ENCODE measurements at places on chromosomes 5 and 9.

GRCh38 chr5:59789894-59790293 is 103.6 kb downstream of the PDE4D start:
- no peak for DNase-seq

DNA sequence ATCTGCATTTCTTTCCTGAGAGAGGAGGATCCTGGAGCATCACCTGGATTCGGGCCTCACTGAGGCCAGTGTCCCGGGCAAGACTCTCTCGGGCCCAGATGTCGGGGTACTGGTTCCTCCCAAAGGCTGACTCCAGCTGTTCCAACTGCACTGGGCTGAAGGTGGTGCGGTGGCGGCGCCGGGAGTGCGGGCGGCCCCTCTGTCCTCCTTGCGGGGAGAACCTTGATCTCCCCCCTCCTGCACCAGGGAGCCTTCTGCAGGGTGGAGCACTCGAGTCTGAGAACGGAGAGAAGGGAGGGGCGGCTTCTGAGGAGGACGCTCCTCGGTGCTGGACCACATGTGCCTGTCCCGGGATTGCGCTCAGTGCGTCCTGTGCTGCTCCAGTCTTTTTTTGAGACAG is 2.0 kb downstream of the PROP1 start:
- no peak for DNase-seq

DNA sequence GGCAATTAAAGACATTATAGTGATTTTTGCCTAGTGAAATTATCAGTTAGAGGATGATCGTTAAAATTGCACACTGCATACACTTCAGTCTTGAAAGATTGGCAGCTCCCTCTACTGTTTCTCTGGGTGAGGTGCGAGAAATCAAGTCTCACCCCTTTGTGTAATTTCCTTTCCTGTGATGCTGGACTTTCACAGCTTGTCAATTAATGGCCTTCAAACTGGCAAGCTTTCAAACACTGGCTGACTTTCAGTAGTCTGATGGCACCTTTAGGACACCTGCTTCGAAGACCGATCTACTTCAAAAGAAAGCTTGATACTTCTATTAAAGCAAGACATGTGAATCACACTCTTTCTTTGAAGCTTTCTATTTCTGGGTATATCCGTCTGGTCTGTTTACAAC is 706.7 kb upstream of the PTPRD start:
- no peak for DNase-seq

GRCh38 chr5:142472306-142472951 is 147.6 kb upstream of the SPRY4 start:
- DNase-seq, result peak; percentile 24

GRCh38 chr9:88243736-88244135 is 105.5 kb upstream of the SPATA31C2 start:
- DNase-seq, result no peak

GRCh38 chr9:130174920-130175321 is 2.7 kb downstream of the NCS1 start:
- DNase-seq, result no peak

GRCh38 chr9:120152295-120152694 is 427.7 kb downstream of the CDK5RAP2 start:
- DNase-seq, result no peak

- no peak for DNase-seq
Observed at GRCh38 chr5:75089137-75089536, 36.8 kb upstream of the GCNT4 start.

GRCh38 chr9:130137081-130137640 is 35.0 kb upstream of the NCS1 start:
- DNase-seq, result no peak

DNA sequence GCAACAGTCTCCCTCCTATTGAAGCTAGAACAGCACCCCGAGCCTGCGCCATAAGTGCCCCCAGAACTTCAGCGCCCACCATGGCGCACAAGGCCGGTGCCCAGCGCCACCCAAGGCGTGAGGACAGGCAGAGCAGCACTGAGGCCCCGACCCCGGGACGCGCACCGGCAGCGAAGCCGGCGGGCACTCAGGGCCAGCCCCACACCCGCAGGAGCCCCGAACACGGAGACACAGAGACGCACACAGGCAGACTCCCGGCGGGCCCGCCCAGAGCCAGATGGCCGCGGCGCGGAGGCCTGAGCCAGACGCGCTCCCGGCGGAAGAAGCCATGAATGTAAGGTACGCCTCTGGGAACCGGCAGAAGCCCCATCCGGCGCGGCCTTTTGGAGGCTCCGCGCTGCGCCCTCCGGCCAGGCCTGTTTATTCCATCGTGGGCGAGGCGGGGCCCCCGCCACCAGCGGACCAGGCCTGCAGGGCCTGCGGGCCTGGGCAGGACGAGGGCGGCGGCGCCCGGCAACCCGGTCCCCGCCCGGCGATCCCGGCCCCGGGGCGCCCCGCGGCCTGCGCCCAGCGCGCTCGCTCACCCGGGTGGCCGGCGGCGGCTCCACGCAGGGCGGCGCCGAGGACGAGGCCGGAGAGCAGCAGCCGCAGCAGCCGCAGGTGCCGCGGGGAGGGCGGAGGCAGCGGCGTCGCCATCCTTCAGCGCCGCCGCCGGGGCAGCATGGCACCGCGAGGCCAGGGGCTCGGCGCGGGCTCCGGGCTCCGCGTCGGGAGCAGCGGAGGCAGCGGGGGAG is 486 bp downstream of the NPDC1 start:
- no peak for DNase-seq

- no peak for DNase-seq
Observed at GRCh38 chr5:2143646-2144353, 261.1 kb upstream of the IRX4 start.

GRCh38 chr5:33488558-33489355 is 48.0 kb downstream of the TARS1 start:
- no peak for DNase-seq

DNA sequence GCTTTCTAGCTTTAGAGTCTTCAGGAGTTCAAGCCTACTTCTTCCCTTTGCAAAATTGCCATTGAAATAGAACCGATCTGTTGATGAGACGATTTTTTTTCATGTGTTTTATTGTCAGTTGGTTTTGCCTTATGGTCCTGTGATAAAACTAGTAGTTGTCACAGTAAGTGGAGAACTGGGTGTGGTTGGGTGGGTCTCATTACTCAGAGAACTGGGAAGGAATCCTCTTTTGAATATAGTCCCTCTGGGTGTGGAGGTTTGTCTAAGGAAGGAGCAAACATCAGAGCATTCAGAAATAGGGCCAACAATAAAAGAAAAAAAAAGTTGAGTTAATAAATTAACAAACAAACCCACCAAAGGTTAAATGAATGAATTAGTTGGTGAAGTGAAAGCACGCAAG is 69.0 kb downstream of the ALDH1A1 start:
- no peak for DNase-seq

DNA sequence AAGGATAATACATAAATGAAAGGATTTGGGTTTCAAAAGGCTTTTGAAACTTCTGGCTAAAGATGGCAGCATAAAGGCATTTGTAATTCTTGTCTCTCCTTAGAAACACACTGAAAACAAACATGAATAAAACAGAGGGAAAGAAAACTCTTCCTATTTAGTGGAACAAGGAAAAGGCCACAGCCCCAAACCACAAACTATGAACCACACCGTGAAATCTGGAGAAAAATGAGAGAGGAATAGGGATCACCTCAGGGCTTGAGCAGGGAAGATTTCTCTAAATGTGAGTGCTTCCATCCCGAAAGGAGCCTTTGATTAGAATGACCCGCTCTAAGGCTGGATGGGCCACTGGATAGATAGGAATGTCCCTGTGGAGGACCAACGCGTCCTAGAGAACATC is 119.6 kb downstream of the SEC61B start:
- DNase-seq, result no peak

DNA sequence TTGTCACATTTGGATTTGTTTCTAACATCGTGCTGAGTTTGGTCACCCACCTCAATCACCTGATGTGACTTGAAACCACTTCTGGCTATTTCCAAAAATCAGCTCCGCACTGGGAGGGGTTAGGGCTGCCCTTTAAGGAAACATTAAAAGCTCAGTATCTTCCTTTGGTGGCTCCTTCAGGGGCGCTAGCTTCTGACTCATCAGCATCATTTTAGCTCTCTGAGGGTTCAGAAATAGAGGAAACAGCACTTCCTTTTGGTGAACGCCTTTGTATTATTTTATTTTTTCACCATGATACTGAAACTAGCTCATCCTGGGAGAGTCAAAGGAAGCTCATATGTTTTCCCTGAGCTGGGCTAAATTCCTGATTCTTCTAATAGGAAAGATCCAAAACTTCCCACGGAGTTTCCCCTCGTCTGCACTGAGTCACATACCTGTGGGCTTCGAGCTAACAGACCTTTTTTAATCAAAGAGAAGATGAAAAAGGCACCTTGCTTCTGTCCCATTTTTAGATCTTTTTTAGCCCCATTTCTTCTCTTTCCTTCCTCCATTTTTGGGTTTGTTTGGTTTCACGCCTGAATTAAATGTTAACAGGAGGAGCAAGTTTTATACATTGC is 48.2 kb downstream of the ROPN1L start:
- DNase-seq, result no peak

GRCh38 chr5:56471707-56472106 is 238.6 kb upstream of the ANKRD55 start:
- no peak for DNase-seq

DNA sequence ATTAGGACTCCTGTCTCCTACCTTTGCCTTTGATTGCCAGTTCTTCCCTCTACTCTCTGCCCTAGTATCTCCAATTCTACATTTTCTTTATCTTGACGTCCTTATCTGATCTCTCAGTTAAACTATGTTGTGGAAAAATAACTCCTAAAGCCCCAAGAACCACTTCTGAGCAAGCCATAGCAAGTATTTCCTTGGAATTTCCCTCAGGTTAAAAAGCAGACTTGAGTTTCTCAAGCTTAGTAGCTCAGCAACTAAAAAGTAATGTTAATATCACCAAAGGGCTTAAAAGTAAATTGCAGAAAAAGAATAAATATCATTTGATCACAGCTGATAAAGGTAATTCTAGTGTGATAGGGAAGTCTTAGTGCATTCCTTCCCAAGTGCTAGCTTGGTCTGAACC is 13.2 kb upstream of the HSPB3 start:
- no peak for DNase-seq

DNA sequence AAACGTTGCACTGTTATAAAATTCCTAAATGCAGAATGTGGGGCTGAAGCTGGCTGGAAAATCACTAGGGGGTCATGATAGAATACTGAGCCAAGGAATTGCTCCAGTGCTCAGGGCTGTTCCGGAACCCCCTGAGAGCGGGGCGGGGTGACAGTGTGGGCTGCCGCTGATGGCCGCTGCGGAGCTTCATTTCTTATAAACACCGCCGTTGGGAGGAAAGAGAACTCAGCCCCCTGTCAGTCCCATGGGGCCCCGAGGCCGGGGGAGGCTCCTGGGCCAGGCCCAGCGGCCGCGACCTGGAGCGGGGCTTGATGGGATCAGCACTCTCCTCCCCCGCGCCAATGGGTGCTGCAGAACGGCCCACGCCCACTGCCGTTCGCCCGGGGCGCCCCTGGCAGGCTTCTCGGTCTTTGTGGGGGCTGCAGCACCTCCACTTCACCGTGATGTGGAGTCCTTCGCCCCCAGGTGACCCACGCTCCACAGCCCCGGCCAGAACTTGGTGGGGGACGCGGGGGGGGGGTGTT is 5.2 kb upstream of the IRF1 start:
- DNase-seq, result peak; percentile 42

DNA sequence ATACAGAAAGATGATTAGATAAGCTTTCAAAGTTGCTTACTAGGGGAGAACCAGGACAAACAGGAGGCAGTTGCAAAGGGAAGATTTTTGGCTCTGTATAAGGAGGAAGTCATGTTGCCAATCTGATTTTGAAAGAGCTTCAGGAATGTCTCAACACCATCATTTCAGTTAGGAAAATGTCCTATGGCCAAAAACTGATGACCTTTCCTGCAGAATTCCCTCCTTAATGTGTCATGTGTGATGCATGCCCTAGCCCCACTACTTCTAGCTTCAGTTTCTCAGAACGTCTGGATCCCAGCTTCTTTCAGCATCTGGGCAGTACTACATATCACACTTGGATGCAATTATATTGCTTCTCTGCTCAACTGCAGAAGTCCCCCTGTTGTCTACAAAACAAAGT is 211.5 kb upstream of the NREP start:
- DNase-seq, result no peak

DNA sequence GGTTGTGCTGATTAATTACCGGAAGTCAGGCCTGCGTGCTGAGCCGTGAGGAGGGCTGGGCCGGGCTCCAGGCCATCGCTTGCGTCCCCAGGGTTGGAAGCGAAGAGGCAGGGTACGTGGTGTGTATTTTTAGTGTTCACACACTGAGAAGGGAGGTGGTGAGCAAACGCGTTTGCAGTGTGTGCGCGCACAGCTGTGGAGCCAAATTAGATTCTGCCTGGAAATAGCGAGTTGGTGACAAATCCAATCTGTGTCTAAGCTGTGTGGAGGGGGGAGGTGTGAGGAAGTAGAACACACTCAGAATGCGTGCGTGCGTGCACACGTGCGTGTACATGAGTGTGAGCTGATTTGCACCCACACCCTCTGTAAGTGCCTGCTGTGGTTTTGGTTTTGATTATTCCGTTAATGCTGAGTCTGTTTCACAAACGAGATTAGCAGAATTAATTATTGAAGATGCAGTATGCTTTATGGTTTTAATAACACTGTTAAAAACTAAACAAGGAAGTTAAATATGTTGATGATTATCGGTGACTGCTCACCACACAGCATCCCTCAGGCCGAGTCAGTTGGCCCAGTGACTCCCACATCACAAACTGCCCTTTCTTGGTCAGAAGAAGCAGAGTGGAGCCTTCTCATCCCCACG is 111.8 kb upstream of the FCN2 start:
- no peak for DNase-seq

- DNase-seq, result no peak
Observed at GRCh38 chr9:111679199-111679598, 17.8 kb downstream of the GNG10 start.

DNA sequence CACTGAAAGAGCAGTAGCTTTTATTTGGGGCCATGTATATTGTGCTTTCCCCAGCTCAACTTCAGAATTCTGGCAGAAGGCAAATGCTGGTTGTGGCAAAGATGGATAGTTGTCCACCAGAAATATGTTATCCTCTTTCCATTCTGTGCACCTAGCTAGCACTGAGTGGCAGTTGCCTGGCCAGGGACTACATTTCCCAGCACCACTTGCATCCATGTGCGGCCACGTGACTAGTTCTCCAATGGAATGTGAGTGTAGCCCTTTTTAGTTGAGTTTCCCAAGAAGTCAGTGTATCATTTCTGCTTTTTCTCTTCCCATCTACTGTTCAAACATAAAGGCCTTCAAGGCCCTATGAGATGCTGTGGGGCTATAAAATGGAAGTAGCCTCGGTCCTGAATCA is 354.0 kb upstream of the CLINT1 start:
- no peak for DNase-seq

DNA sequence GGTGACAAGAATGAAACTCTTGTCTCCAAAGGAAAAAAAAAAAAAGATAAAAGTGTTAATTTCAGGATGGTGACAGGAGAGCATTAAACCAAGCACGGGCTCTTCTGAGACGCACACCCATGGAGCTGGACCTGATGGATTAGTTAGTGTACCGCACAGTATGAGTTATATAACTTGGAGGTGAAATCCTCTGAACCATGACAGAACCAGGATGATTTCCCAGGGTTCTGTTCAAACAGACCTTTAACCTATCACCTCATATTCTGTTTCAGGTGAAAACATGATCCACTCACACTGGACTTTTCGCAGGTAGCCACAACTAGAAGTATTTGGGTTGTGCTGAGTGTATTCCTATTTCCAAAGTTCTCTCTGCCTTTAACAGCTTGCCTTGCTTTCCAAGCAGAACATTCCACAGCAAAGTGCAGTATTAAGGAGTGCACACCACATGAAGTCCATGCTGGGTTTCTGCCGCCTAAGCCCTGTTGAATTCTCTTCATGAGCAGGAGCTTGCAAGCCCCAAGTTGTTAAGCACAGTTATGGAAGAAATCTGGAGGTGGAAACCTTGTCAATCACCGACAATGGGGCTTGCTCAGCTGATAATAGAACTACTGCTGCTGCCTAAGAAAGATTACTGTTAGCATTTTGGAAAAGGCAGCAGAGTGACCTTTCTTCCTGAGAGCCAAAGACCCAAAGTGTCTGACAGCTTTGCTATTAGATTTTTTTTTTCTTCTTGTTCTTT is 461.7 kb downstream of the TLE1 start:
- no peak for DNase-seq
